ENCODE measurements at places on chromosomes 6 and 20. TPM values are rescaled to one million over a fixed set of nuclear protein-coding genes. Genes with fewer than 3 reads are reported as not detected.

F13A1 gene
- not detected for total RNA-seq

HLA-DQA1 gene
- total RNA-seq, result not detected

SEMG1 gene
- total RNA-seq, result not detected

SIRPG gene
- total RNA-seq, result not detected

ADGRF4 gene
- total RNA-seq, result 21.5 TPM

OR12D3 gene
- not detected for total RNA-seq

ALDH5A1 gene
- total RNA-seq, result 0.68 TPM

PACRG gene
- total RNA-seq, result 0.21 TPM

Data from nasal cavity respiratory epithelium epithelial cell of viscerocranial mucosa (primary cell).